Ureter (tissue), 1 donor: ENCODE measurements at places on chromosomes 4 and X. TPM values are rescaled to one million over a fixed set of nuclear protein-coding genes. Genes with fewer than 3 reads are reported as not detected.
A peak's percentile ranks its signal among the peaks of the same experiment; 100 is the strongest.

GABRB1 gene
- total RNA-seq = not detected

COMMD8 gene
- 12.4 TPM for total RNA-seq

DRP2 gene
- total RNA-seq = 2.1 TPM

ITGB1BP2 gene
- total RNA-seq = 8.9 TPM

TMEM47 gene
- total RNA-seq = 70.8 TPM

CCDC149 gene
- total RNA-seq = 25.5 TPM

PFKFB1 gene
- total RNA-seq = 0.89 TPM

STOX2 gene
- total RNA-seq = 38.1 TPM

XPNPEP2 gene
- total RNA-seq = 6.0 TPM

SORCS2 gene
- 2.8 TPM for total RNA-seq

DNA sequence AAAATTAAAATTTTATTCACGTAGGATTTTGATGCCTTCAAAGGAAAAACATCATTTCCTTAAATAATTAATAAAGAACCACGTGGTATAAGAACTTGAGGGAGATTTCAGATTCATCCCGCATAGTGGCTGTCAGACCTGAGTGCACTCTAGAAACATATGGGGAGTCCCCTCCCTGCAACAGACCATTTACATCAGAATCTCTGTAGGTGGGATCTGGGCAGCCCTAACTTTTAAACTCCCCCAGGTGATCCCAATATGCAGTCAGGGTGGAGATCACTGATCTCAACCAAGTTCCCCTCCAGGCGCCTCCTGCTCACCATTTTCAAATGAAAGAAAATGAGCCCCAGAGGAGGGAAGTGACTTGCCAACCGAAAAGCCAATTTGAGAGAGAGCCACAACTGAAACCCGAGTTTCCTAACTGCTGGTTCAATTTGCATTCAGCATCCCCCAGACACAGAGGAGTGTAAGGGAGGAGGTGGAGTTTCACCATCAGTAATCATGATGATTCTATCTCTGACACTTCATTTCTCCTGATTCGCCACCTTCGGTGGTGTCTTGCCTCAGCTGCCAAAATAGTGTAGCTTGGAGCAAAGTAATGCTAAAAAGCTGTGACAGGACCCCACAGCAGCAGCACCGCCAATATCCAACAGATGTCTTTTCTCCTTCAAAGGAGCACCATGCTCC is 11.4 kb downstream of the RNF150 start:
- no peak for DNase-seq

DNA sequence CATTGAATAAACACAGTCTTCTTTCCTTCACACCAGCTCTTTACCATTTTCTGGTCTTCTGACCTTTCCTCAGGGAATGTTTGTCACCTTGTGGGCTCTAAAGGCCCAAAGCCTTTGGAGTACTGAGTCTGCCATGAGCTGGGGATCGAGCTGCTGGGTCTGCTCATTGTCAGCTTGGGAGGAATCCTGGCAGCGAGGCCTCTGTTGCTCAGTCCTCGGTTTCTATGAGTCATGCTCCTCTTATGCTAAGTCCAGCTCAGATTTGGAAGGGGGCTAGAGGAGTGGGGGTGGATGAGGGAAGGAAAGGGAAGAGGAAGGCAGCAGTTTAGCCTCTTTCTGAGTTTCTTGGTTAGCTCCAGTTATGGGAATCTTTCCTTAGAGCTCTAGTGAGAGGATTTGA is 31.1 kb downstream of the NHSL2 start:
- DNase-seq = no peak

DNA sequence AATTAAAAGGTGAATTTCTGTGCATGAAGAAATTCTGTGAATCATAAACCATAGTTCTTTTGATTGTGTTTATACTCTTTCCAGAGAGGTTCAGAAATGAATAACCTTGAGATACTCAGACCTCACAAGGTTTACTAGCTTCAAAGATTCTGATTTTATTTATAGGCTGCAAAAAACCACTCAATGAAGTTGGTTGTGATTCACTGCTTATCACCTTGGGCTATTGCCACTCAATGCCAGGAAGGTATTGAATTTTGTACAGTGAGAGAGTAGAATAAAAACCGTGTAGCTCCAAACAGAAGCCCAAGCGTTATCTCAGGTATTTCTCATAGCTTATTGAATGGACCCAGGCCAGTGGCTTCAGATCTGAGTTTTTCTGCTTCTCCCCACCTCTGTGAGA is 118.7 kb downstream of the FHIP1A start:
- DNase-seq = no peak

DNA sequence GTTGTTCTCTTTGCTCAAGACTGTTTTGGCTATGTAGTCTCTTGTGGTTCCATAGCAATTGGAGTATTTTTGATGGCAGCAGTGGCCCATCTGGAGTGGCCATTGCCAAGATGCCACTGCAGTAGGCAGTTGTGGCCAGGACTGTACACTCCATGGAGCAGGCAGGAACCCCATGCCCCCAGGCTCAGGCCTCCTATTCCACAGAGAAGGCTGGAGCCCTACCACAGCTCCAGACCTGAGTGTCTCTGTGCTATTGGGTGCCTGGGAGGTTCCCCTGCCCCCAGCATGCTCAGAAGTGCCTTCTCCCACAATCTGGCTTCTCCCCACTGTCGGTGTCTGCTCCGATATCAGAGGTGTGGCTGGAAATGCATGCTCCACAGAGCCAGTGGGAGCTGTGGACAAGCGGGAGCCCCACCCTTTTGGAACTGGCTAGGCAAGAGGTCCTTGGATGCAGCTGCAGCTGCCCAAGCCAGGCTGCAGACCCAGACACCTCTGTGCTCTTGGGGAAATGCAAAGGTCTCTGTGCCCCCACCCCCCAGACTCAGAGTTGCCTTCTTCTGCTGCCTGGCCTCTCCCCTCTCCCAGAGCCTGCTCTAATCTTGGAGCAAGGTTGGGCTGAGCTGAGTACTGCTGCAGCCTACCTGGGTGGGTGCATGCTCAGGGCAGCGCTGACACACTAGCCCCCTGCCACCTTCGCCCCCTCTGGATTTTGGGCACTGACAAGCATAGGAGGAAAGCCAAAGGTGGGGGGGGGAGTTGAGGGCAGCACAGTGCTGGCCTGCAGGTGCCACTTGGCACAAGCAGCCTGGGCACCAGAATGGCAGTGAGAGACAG is 46.6 kb upstream of the UBE2NL start:
- no peak for DNase-seq

DNA sequence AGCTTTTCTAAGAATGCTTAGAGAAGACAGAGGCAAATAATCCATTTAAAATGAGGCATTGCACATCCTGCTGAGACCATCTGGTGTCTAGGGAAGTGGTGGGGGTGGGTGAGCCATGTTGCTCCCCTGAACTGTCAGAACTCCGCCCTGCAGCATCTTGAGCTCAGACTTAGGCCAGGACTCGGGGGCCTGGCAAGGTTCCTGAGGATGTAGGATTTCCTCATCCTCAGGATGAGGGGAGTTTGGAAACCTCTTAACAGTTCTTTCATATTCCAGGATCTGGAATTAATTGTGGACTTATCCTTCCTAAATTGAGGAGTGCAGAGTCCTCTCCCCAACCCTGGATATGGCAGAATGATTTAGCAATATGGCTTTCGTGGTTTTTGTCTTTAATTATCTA is 6.6 kb downstream of the TLL1 start:
- no peak for DNase-seq

DNA sequence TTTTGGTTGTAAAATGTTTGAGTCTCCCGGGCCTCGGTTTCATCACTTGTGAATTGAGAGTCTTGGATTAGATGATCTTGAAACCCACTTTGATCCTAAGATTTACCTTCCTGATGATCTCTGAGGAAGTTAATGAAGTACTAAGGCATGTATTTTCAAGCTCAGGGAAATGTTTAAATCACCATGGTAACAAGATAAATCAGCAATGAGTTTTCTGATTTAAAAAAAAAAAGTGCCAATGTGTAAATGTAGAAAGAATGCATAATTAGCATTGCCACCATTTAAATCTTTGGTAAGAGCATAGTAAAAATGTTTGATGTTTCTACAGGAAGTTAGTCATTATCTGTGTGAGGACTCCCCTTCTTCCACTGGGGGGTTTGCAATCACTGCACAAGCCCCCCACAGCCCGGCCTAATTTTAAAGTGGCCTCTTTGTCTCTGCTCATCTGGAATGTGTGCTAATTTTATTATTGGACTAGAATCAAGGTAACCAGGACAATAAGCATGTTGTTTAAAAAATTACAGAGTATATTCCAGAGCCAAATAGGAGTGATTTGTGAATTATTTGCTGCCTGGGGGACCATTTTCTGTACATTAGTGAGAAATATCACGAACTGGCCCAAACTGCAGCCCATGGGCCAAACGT is 93.6 kb downstream of the SLC34A2 start:
- DNase-seq = no peak

GRCh38 chr4:114361249-114361648 is 237.4 kb upstream of the UGT8 start:
- no peak for DNase-seq

DNA sequence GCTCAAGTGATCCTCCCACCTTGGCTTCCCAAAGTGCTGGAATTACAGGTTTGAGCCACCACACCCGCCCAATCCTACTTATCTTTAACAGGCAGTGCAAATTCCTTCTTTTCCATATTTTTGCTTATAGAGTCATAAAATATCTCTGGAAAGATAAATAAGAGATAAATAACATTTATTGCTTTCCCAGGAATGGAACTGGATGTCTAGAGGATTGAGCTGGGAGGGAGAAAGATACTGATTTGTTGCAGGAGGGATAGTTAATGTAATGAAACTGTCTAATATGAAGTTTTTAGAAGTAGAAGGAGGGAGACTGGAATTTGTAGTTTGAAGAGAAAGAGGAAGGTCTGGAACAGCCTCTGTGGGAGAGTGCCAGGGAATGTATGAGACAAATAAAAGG is 20.2 kb downstream of the ITGB1BP2 start:
- DNase-seq = no peak

DNA sequence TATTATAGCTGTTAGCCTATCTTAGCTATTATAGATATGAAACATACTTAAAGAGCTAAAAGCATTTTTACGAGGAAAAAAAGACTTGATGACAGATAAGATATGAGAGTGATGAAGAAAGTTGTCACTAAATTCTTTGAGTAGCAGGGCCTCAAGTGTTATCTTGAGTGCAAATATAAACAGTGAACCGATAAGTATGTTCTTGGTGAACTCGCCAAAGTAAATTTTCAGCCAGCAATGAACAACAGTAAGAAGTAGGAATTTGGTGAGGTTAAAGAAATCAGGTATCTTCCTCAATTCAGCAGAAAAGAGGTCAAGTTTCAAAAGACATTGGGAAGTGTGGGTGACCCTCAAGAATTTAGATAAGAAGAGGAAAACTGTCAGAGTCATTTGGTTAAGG is 471.8 kb upstream of the FTHL17 start:
- DNase-seq = no peak

DNA sequence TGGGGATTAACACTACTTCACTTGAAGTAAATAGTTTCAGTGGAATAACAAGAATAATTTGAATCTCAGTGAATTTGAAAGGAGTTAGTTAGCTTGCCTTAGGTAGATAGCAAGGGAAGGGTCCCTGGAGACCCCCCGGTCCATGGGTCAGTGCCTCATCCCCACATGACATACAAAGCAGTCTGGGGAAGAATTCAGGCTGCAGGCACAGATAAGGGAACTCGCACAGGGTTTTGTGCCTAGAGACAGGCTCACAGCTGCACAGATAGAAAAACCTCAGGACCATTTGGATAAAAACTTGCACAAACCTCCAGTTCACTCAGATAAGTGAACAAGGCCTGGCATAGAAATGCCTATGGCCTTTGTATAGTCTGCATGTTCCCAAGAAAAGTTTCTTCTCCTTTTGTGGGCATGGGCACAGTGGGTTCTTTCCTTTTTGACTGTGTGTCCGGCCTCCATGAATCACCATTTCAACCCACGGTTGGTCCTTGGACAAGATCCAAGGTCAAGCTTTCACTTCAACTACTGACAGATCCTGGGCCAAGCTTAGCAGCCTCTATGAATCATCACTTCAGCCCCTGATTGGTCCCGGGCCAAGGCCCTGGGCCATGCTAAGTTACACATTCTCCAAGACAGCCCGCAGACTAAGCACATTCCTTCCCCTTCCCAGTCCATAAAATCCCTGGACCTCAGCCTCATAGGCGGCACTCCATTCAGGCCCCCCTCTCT is 108.3 kb upstream of the KLHL4 start:
- peak; percentile 61 for DNase-seq

DNA sequence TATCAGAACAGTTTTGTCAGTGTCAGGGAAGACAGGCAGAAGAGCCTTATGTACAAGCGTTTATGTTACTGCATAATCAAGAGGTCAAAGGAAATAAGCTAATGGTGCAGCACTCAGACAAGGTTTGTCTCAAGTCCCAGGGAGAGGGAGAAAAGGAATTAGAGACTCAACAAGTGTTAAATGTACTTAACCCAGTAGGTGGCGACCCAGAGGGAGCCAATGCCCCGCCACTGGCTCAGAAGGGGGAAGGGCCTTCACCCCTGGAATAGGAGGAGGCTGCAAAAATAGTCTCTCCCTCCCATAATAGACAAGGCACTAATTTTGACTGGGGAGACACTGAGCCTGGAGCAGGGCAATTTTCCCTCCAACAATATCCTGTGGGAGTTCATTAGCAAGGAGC is 14.1 kb upstream of the PAPSS1 start:
- DNase-seq = no peak

- no peak for DNase-seq
These were observed 18.0 kb downstream of the FAM9A start for GRCh38 chrX:8783097-8783713.
